HepG2 (cell line): ENCODE measurements at places on chromosomes 11 and 22.

DNA sequence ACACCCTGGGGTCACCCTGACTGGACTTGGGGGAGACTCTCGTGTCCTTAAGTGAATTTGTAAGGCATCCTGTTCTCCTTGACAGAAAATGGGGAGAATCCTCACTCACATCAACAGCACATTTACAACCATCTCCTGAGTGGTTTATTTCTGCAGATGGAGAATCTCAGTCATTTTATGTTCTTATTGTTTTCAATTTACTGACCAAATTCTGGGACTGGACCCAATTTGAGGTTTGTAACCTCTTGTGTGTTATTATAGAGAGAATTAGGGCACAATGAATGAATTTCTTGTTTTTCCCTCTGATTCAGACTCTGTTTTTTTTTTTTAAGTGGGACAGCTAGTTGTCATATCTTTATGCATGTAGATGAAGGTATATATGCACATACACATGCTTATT lies 104.9 kb downstream of the ADAMTS15 start:
- no peak for DNase-seq

DNA sequence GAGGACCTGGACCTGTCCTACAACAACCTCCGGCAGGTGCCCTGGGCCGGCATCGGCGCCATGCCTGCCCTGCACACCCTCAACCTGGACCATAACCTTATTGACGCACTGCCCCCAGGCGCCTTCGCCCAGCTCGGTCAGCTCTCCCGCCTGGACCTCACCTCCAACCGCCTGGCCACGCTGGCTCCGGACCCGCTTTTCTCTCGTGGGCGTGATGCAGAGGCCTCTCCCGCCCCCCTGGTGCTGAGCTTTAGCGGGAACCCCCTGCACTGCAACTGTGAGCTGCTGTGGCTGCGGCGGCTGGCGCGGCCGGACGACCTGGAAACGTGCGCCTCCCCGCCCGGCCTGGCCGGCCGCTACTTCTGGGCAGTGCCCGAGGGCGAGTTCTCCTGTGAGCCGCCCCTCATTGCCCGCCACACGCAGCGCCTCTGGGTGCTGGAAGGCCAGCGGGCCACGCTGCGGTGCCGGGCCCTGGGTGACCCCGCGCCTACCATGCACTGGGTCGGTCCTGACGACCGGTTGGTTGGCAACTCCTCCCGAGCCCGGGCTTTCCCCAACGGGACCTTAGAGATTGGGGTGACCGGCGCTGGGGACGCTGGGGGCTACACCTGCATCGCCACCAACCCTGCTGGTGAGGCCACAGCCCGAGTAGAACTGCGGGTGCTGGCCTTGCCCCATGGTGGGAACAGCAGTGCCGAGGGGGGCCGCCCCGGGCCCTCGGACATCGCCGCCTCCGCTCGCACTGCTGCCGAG lies 1.5 kb downstream of the LRFN4 start:
- no peak for DNase-seq

DNA sequence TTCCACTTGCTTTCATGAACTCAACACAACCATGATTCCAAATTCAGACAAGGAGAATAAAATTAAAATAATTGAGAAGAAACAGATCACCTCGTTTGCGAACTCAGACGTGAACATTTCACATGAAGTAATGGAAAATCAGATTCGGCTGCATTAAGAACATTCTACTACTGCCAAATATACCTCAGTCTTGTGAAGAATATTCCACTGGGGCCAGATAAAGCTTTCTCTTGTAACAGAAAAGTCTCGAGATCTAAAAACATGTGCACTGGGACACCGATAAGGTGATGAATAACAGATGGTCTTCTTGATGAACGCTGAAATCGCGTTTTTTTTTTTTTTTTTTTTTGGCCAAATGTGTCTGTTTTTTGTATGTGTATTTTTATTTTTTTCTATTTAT lies 761.1 kb downstream of the BRD1 start:
- no peak for DNase-seq

GRCh38 chr11:110053848-110054414 lies 39.3 kb upstream of the ZC3H12C start:
- no peak for DNase-seq

GRCh38 chr11:106386519-106386918 lies 309.1 kb downstream of the AASDHPPT start:
- DNase-seq: no peak

GRCh38 chr22:36743591-36744412 lies 32.1 kb downstream of the IFT27 start:
- no peak for DNase-seq

DNA sequence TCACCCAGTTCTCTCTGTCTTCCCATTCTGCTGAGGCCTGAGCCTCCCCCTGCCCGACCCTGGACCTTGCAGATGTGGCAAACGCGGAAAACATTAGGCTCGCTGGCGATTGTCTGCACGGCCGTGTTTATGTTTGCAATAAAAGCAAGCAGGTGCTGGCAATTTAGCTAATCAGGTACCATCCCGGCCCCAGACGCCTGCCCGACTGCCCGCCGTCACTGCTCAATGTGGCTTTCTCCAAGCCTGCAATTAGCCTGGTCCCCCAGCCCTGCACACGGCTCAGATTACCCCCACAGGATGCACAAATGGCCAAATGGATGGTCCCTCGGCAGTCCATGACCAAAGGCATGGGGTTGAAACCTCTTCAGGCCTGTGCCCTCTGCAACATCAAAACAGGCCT lies 259.7 kb downstream of the MN1 start:
- no peak for DNase-seq

DNA sequence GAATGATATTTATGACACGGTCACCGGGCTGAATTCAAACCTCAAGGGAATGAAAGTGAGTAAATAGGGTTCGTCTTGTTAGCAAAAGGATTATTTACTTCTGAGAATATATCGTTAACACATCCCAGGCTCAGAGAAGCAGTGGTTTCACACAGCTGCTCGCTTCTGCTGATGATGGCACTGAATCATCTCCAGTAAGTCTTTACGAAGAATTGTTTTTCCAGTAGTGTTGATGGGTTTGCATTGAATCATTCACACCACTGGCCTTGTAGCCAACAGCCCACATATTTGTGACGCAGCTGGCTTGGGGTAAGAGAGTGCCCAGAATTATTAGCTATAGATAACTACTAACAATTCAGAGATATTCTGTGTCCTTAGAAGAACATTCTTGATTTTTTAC lies 236.3 kb downstream of the CADM1 start:
- no peak for DNase-seq

GRCh38 chr22:47990481-47990880 lies 1228.0 kb downstream of the TBC1D22A start:
- DNase-seq: no peak

DNA sequence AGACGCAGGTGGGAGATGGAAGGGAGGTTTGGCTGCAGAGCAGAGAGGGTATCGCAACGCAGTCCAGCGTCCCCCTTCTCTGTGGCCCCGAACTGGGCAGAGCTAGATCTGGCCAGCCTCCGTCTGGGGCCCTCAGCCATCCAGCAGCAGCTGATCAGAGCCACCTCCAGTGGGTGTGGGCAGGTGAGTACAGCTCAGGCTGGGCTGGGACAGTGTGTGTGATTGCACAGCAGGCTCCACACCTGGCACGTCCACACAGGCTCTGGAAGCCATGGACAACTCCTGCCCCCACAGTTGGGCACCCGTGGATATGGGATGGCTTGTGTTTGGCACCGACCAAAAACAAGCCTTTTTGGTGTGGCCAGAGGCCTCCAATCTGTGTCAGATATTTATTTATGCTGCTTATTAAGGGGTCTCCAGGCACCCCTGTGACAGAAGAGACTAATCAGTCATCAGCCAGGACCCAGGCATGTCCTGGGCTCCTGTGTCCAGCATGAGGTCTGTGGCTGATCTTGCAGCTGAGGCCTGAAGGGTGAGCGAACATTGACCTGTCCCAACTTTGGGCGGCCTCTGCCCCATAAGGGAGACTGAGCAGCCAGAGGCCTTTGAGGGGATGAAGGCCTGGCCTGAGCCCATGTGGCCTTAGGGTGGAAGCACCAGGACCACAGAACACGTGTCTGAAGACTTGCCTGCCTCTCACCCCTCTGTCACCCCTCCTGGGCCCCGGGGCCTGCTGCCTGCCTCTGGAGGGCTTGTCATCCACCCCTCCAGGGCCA lies 18.6 kb downstream of the POLR3H start:
- DNase-seq: no peak

GRCh38 chr11:96123301-96123700 lies 199.4 kb upstream of the MTMR2 start:
- no peak for DNase-seq

- no peak for DNase-seq
These were observed 7.8 kb downstream of the STK33 start for GRCh38 chr11:8586184-8586583.

- DNase-seq: peak; percentile 3
These were observed 119.8 kb upstream of the NAV2 start for GRCh38 chr11:19592842-19593241.

DNA sequence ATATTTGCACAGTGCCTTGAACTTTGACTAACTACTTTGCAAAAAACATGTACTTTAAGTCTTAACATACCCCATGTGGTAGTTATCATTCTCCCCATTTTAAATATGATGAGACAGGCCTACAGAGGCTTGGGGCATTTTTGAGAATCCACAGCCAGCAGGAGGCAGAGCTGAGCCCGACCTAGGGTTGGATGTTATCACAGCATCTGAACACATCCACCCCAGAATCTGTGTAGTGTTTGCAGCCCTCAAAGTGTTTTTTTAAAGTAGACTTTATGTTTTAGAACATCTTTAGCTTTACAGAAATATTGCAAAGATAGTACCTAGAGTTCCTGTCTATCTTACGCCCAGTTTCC lies 17.6 kb downstream of the OTOG start:
- DNase-seq: no peak

GRCh38 chr11:117670924-117671323 lies 126.1 kb downstream of the DSCAML1 start:
- DNase-seq: no peak

DNA sequence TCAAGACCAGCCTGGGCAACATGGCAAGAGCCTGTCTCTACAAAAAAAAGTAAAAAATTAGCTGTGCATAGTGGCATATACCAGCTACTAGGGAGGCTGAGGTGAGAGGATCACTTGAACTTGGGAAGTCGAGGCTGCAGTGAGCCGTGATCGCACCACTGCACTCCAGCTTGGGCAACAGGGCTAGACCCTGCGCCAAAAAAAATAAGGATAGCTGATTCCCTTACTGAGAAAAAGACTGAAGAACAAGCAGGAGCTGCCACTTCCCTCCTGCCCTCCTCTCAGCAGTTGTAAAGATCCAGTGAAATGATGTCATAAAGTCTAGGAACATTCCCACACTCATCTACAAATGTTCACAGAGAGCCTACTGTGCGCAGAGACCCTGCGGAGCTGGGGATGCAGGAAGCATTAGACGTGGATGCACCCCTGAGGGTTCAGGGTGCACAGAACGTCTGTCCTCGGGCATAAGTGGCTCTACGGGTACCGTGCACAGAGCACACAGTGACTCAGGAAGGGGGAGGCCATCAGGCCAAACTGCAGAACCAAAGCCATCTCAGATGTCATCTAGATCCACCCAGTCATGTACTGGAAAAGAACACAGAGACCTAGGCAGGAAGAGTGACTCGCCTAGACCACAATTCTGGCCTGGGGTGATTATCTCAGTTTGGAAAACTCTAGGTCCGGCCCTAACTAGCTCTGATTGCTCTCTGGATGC lies 11.7 kb downstream of the SEC14L2 start:
- peak; percentile 35 for DNase-seq

DNA sequence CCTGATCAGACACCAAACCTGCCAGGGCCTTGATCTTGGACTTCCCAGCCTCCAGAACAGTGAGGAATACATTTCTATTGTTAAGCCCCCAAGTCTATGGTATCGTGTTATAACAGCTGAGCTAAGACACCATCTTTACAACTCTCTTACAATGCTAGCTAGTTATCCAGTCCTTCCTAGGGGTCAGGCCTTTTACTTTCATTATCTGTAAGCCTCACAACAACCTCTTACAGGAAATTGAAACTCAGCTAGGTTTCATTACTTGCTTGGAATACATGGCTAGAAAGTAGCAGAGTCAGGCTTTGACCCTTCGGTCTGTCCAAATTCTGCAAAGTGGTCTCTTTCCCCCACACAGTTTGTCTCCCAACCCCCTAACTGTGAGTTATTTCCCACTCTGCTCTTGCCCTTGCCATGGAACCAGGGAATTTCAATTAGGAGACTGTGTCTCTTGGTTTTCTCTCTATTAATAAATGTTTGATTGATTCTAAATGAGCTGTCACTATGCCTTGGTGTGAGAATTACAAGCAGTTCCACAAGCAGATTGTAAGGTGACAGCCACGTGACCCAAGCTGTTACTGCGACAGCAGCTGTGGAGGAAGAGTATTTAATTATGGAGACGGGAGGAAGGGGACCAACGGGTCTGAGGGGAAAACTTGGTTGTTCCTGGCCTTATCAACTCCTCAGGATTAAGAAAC lies 38.4 kb upstream of the CLMP start:
- DNase-seq: no peak

- DNase-seq: no peak
These were observed 161.5 kb upstream of the ARHGAP42 start for GRCh38 chr11:100525635-100526034.

- DNase-seq: no peak
These were observed 27.4 kb upstream of the SEPTIN5 start for GRCh38 chr22:19686946-19687345.

GRCh38 chr11:13465909-13466371 lies 2.9 kb upstream of the BTBD10 start:
- peak; percentile 27 for DNase-seq

GRCh38 chr11:132803436-132803835 lies 728.9 kb downstream of the OPCML start:
- no peak for DNase-seq

- DNase-seq: no peak
These were observed 46.2 kb downstream of the SHANK2 start for GRCh38 chr11:71206186-71206585.

GRCh38 chr22:23000657-23001347 lies 69.5 kb upstream of the GNAZ start:
- no peak for DNase-seq

DNA sequence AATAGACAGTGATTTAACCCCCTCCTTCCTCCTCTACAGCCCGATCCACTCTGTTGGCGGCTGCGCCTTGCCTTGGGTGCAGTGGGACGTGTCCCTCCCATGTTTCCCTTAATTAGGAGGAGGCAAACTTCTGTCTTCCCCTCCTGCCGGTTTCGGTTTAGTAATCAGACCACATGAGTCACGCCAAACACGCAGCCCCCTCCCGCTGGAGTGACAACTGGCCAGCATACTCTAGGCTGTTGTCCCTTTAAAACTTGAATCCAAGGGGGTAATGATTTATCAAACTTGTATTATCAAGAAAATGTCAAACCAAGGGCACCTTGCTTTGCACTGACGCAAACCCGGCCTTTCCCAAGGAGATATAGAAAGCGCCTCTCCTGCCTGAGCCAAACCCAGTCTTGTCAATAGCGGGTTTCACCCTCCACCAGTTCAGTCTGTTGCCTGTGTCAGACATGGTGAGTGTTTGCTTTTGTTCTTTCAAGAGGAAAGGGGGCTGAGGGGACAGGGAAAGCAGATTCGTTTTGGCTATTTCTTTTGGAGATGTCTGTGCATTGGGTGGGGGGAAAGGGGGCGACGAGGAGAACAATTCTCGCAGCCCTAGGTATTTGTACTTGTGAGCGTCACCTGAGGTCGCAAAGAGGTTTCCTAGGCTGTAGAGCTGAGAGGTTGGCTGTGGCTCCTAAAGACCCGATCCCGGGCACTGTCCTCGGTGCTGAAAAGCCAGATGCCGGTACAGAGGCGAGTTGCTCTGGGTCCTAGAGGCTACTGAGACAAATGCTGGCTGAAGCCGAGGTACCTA lies at the start of gene SLC6A5:
Gene SLC6A5, plus strand, starts transcription at position 388 of the 799 bp plus-strand sequence. Its CDS starts 65 bp downstream, at position 453.
- peak; percentile 25 for DNase-seq

GRCh38 chr11:36617543-36618362 lies 19.7 kb upstream of the RAG2 start:
- DNase-seq: no peak

- DNase-seq: no peak
These were observed 1.2 kb downstream of the CXCR5 start for GRCh38 chr11:118884875-118885274.

- DNase-seq: no peak
These were observed 1.9 kb downstream of the KCNQ1OT1 start for GRCh38 chr11:2697866-2698265.
